ENCODE measurements at places on chromosomes 3 and 15.

- DNase-seq, result no peak
These were observed 1.2 kb upstream of the HGD start for GRCh38 chr3:120683213-120683612.

- no peak for DNase-seq
These were observed 36.7 kb upstream of the NDUFB4 start for GRCh38 chr3:120559242-120560061.

DNA sequence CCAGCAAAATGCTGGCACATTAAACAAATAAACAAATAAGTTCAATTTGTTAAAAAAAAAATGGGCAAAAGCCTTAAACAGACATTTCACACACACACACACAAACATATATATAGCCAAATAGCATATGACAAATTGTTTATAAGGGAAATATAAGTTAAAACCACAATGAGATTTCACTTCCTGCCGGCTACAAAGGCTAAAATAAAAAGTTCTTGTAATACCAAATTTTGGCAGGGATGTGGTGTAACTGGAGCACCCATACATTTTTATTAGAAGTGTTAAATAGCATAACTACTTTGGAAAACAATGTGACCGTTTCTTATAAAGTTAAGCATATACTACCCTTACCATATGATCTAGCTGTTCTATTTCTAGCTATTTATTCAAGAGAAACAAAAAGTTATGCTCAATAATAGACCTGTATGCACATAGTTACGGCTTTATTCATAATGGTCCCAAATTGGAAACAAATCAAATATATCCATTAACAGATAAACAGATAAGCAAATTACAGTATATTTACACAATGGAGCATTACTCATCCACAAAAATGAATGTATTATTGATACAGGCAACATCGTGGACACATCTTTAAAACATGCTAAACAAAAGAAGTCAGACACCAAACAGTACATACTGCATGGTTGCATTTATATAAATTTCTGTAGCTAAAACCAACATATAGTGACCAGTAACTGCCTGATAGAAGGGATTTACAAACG is 93.9 kb downstream of the EOMES start:
- DNase-seq, result no peak

DNA sequence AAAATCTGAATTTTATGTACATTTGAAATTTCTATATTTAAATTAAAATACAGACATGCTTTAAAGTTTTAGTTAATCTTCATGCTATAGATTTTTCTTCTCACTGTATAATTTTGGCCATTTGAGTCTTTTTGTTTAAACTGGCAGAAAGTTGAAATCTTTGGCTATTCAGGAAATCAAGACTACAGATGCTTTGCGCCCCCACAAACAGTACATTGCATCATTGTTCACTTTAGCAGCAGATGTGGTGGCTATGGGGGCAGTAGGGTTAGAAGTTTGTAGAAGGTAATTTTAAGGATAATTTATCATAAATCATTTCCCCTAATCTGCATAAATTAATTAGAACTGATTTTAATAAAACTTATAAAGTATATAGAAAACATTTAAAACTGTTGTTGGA is 20.9 kb downstream of the SPPL2A start:
- no peak for DNase-seq

DNA sequence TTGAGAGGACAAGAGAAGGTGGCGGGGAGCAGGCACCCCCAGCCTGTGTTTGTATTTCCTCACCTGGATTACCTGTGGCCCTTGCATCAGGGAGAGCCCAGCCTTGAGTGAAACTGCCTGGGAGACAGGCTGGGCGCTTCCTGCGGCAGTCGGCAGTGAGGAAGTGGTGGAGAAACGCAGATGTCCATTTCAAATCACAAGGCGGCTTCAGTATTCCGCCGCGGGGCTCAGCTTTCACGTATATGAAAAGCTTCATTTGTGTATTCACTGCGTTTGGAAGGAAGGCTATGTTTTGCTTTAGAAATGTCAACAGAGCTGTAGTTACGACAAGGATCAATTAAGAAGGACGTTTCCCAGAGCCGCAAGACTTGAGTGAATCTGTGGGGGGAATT is 167.4 kb upstream of the CTDSPL start:
- DNase-seq, result no peak

- DNase-seq, result no peak
These were observed 3.5 kb downstream of the PFN2 start for GRCh38 chr3:149967086-149967685.

DNA sequence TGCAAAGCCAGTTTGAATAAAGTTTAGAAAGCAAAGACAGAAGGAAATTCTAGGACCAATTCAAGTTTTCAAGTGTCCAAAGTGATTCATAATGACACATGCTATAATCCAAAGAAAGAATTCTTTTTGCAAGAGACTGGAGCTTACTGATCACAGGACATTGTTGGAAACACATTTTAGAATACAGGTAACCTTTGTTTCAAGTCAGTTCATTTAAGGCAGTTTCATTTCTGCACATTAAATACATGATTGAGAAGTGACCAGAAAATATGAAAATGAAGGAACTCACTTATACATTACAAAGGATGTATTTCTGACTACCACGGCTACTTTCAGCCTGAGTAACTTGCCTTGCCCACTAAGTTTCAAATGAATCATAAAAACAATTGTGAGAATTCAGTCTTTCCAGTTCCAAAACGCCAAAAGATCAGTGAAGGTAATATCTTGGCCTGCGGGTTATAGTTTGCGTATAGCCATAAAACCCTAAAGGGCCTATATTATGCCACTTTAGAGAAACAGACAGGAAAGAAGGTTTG is 48.7 kb downstream of the PRICKLE2 start:
- DNase-seq, result no peak

GRCh38 chr3:115248274-115248673 is 101.2 kb upstream of the ZBTB20 start:
- DNase-seq, result no peak

DNA sequence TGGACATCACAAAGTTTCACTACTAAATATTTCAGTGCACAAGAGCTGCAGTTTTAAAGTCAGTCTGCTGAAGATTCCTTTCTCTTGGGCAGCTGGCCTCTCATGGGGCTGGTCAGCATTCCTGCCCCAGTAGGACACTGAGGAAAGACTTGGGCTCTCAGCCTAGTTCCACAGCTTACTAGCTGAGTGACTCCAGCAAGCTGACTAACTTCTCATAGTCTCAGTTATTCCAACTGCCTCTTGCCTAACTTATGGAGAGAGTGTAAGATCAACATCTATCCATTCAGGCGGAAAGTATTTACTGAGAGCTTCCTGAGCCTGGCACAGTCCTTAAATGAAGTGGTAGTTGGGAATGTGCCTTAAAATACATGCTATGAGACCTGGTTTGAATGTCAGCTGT is 27.0 kb downstream of the TM4SF4 start:
- no peak for DNase-seq

DNA sequence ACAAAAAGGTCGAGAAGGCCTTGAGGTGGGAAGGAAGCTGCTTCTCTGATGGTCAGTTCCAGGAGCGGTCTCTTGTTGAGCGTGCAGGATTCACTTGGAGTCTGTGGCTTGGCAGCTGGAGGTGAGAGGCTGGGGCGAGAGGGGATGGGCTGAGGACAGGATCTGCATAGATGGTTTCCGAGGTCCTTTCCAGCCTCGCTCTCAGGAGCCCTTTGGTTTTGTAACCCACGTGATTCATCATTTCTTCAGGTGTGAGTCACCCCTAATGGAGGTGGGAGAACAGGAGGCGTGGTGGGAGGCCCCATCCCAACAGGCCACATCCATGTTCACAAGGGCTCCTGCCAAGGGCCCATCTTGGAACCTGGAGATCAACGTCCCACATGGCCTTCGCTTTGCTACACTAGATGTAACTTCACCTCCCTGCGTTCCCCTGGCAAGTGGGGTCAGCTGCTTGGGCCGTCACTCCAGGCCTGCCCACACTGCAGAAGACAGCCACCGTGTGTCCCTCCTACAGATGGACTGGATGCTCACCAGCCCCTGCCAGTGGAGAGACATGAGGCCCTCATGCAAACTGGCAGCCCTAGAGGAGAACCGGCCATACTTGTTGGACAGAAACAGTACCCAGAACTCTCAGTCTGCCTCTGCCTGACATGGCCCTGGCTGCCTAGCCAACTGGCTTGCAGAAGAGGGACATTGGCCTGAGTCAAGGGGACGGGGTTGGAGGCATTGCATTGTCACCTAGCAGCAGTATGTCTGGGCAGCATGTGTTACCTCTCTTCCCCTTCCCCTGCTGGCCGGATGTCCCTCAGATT is 1.6 kb upstream of the PCSK6 start:
- no peak for DNase-seq

DNA sequence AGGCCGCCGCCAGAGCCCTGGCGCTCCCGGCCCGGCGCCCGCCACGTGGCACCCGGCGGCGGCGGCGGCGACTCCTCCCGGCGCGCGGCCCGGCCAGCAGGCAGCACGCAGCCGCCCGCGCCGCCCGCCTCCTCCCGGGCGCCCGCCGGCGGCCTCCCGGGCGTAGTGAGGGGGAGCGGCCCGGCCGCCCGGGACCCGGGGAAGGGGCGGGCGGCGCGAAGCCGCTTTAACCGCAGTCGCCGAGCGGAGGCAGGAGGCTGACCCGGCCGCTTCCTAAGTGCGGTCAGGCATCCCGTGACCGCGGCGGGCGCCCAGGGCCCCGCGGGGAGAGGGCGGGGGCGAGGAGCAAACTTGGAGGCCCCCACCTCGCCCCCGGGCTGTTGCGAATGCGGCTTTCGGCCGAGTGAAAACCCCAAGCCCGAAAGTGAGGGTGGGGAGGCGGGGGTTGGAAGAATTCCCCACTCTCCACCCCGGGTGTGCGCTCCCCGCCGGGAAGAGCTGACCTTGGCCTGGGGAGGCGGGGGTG is 1.7 kb upstream of the HES1 start:
- DNase-seq, result no peak

DNA sequence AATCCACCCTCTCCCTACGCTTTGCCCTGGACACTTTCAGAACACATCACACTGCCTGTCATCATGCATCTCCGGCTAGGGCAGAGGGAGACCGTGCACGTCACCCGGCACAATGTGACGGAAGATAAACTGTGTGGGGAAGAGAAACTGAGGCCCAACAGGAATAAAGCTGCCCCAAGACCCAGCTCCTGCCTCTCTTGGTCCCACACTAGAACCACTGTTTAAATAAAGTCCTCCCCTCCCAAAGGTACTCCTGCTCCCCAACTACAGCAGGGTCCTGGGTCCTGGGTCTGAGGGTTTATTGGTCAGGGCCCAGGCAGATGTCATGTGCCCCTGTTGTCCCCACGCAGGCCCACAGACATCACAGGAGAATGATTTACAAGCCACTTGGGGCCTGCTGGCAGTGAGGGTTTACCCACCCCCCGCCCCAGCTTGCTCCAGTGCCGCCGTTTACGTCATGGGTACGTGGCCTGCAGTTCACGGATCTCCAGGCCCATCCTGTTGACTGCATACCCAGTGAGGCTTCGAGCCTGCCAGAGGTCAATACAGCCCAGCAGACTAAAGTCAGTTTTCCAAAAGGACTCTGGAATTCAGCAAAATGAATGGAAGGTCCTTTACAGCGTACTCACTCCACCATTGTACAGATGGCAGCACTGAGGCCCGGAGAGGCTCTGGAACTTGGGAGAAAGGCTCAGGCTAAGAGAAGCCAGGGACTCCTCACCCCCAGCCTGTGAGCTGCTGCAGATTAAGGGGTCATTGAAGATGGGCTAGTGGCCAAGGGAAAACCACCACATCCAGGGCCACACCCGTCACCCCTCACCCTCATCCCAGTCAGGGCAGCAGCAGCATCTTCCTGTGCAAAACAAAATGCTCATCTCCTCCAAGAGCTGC is 23.2 kb downstream of the ALS2CL start:
- DNase-seq, result no peak

DNA sequence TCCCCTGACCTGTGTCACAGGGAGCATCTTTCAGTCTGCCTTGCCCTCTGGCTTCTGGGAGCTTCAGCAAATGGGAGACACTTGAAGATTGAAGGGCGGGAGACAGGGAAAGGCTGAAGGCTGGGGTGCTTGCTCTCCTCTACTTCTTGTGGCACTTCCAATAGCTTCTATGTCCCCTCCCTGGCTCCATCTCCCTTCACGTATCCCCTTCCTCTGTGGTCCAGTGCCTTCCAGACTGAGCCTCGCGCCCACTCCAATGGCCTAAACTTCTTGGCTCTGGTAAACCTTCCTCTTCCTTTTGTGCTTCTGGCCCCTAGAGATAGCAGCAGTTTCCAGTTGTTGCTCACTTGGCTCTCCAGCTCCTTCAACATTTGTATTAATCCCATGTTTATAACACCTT is 69.8 kb upstream of the TOPAZ1 start:
- DNase-seq, result no peak

DNA sequence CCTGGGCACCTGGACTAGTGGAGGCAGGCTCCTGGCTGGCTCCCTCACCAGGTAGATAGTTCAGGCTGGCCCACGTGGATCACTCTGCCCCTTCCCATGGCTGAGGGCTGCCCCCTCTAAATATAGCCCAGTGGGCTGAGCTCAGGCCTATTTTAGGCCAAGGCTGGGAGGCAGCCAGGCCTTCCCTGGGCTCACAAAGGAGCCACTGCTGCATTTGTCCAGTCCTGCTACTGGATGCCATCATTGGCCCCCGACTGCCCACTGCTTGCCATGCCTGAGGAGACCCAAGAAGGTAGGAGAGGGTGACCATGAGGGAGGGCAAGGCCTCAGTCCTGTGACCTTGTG is at the start of gene LSMEM2:
Gene LSMEM2 (plus strand): TSS at position 208 of the 345 bp plus-strand sequence. CDS start 27 bp downstream, at position 235.
- no peak for DNase-seq

DNA sequence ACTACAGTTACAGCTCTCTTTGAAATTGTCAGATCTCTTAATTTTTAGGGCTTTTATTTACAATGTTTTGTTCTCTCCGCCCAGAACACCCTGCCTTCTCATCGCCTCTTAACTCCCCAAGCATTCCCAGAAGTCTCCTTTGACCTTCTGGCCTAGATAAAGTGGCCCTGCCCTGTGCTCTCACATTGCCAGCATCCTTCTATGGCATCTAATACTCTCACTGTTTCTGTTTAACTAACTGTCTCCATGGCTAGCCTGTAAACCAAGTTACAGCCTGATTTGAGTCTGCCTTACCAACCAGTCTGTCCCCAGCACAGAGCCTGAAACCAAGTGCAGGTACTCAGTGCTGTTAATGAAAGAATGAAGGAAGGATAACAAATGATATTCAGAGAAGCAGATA is 19.9 kb downstream of the COL8A1 start:
- DNase-seq, result no peak
